ENCODE measurements at places on chromosomes 2 and 18.

GRCh38 chr2:79573895-79574674 is 61.2 kb downstream of the CTNNA2 start:
- DNase-seq: no peak

DNA sequence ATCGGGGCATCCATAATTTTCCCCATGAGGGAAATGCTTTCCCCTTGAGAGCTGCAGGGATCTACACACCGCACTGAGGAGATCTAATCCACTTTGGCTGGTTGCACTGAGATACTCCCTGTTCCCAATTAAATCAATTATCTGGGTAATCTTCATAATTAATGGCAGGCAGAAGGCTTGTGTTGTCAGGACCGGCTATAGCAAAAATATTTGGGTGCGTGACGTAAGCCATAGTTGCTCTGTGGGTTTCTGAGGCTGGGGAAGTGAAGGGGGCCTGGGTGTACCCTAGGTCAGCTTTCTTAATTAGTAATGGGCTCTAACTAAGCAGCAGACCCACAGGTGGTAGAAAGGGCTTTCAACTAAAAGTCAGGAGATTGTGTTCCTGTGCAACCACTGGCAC is 62.8 kb upstream of the UPP2 start:
- no peak for DNase-seq

DNA sequence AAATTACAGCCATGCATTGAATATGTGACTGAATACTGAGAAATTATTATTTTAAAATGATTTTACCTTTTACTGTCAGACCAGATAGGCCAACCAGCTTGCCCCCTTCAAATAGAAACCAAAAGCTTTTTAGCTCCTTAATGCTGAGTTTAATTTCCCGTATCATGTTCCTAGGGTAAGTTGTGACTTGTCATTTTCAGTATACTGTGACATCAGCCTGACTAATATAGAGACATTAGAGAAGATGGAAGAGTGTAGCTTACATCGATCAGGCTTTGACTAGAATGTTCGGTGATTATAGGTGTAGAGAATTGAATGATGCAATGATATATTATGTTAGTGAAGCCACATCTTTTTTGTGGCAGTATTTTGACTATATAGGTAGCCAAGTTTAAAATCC is 50.6 kb upstream of the ZEB2 start:
- DNase-seq: no peak

GRCh38 chr2:200322607-200323006 is 16.1 kb downstream of the SPATS2L start:
- no peak for DNase-seq

- peak; percentile 99 for DNase-seq
Observed at GRCh38 chr18:33835419-33835818, 257.4 kb downstream of the ASXL3 start.

- no peak for DNase-seq
Observed at GRCh38 chr2:209298601-209299000, 125.2 kb upstream of the MAP2 start.
